ENCODE measurements at places on chromosomes 13 and 19.

DNA sequence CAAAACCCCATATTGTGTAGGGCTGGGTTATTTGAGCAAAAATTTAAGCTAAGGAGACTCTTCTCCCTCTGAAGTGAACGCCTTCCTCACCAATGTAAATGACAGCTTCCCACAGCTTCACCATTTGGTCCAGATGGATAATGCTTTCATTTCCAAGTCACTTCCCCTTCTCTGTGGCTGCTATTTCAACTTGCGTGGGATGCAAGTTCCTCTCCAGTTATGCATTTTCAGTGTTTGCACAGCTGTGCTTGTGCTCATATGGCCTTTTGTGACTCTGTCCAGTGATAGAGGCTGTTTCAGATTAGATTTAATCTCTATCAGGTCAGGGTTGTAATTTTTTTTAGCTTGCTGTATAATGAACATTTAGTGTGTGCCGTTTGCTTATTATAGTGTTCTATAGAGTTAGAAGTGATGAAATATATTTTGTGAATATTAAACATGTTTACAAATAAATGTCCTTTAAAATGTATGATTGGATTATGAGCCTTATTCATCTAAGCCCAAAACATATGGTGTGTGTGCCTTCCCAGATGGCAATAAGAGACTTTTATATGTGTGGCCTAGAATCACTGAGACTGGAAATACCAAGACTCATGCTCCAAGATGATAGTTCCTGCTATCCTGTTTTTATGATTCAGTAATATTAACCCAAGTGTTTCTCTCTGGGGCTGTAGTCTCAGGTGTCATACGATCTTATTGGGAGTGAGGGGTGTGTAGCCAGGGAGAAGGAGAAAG lies 86.6 kb downstream of the TNFRSF19 start:
- DNase-seq: no peak

DNA sequence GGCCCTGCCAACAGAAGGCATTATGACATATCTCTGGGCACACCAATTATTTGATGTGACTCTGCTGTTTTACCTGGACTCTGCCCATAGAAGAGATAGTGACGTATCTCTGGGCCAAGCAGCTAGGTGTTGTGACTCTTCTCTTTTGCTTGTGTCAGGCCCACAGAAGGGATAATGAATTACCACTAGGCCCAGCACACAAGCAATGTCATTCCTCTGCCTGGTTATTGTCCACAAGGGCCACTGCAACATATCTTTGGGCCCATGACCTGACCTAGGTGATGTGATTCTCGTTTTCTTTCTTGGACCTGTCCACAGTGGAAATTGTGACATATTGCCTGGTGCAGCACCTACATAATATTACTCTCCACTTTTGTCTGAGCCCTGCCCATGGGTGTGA lies 65.1 kb upstream of the ZNF724 start:
- no peak for DNase-seq

GRCh38 chr19:7916103-7916954 lies 1.7 kb downstream of the TGFBR3L start:
- peak; percentile 78 for DNase-seq

GRCh38 chr19:9309974-9310446 lies 372 bp upstream of the ZNF699 start:
- DNase-seq: no peak

GRCh38 chr13:27965740-27966640 lies 3.1 kb downstream of the CDX2 start:
- DNase-seq: no peak

DNA sequence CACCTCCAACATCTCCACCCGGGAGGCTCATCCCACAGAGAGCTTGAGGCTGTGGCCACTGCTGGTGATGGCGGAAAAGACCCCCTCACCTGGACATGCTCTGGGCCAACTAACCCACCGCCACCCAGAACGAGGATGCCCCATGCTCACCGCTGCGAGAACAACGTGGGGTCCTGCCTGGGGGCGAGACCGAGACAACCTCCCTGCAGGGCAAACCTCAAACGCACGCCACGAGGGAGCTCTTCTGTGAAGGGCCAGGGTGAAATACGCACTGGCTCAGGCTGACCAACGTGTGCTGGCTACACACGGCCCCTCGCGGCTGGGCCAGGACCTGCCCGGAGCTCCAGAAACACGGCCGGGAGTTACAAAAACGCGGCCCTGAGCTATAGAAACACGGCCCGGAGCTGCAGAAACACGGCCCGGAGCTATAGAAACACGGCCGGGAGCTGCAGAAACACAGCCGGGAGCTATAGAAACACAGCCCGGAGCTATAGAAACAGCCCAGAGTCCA lies 19.0 kb upstream of the PLPP2 start:
- no peak for DNase-seq

DNA sequence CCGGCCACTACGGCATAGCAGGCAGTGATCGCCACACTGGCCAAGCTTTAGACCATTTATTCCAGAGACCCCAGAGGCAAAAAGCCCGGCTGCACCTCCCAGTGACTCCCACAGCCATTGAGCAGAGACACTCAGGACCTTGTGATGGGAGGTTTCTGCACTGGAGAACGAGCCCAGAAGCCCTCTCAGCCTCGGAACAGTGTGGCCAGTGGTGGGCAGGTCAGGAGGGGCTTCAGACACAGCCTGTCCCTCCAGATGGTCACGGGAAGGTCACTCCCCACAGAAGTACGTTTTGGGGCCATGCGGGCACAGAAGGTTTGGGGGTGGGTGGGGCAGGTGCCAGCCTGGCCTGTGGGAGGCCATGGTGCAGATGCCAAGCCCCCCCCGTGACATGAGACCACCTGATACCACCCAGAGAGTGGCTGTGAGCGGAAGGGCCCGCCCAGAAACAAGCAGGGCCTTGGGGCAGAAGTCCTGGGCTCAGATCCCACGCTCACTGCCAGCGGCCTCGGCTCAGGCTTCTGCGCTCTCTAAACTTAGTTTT lies 599 bp upstream of the F10 start:
- DNase-seq: no peak

DNA sequence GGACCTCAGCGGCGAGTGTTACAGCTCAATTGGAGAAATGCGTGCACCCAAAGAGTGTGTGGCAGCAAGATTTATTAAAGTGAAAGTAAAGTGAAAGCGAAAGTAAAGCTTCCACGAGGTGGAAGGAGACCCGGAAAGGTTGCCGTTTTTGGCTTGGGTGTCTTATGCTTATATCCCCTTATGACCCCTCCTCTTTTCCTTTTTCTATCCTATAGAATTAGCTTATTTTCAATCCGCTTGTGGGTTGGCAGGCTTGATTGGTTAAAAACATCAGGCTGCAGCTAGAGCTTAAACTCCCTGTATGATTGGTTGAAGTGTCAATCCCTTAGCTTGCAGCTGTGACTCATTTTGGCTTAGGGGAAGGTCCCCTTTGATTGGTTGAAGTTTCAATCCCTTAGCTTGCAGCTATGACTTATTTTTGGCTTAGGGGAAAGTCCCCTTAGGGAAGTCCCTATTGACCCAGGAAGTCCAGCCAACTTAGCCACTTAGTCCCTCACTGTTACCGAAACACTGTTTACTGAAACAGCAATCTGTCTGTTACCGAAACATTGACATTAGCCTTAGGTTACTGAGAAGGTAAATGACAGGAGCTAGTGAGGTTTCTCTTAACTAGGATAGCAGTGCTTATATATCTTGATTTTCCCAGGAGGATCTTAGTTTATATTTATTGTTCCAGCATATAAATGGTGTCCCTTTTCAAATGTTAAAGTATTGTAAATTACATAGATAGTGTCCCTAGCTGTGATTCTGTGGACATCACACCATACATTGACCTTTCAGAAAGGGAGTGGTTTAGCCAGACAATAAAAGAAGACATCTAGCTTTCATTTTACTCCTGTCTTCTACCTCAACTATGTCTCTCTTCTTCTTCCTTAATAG lies 575.8 kb downstream of the DACH1 start:
- no peak for DNase-seq

DNA sequence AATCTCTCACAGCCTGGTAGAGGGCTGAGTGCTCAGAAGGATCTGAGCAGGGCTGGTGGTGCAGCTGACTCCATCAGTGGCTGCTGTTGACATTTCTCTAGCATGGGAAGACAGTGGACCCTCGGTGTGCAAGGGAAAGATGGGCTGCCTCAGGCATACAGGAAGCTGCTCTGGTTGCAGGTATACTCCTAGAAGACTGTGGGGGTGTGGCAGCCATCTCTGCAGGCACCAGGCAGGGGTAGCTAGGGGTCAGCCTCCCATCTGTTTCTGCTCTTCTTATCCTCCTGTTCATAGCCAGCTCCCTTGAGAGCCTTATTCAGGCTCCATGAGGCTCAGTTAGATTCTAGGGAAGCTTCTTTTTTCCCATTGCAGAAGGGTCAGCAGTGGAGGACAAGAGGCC lies 475.5 kb downstream of the TSHZ3 start:
- DNase-seq: no peak

DNA sequence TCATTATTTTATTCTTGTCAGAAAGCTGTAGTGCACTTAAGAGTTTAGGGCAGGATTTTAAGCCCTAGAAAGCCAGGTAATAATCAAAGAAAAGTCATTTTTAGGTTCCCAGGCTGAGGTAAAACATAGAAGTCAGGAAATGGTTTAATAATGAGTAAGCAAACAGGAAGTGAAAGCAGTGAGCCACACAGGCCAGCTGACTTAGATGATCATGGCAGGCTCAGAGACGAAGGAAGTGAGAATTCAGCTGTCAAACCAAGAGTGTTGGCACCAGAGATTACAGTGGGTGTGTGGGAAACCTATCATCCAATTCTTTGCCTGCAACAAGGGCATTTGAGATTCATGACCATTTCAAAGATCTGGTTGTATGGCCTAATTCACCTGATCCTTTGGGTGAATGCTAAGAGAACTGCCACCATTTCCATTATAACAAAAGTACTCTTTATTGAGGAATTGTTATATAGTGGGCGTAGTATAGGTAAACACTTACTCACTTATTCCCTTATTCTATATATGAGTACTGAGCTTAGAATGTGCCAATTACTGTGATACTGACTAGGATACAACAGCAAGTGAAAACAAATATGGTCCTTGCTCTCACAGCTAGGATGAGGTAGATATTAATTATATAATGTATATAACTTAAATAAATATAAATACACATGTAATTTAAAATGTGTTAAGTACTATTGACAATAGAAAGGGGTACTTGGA lies 103.7 kb upstream of the EDNRB start:
- no peak for DNase-seq

- no peak for DNase-seq
Observed at GRCh38 chr19:43700395-43701000, 15.4 kb upstream of the IRGC start.

DNA sequence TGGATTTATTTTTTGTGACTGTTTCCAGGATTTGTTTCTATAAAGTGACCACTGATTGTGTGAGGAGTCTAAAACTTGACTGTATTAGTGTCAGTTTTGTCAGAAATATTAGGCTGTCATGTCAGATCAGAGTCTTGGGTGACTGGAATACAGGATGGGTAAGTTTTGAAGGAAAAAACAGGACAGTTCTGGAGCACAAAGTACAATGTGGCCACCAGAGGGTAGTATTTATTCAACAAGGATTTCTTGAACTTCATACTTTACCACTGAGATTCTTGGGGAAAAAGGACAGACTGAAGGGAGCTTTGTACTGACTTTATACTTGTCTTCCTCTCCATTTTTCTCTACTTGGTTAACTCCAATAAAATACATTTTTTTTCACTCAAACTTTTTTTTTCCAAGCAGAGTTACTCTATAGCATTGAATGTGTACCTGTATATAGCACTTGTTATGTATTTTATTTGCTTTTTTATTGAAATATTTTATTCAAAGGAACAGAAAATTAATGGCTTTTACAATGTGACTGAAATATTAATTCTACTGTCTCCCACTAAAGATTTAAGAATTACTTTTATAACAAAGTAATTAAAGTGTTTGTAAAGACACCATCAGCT lies 51.1 kb downstream of the LMO7 start:
- DNase-seq: peak; percentile 14

- no peak for DNase-seq
Observed at GRCh38 chr13:59461411-59461810, 702.3 kb downstream of the DIAPH3 start.

GRCh38 chr19:42274065-42274682 lies 5.1 kb downstream of the CIC start:
- DNase-seq: no peak

DNA sequence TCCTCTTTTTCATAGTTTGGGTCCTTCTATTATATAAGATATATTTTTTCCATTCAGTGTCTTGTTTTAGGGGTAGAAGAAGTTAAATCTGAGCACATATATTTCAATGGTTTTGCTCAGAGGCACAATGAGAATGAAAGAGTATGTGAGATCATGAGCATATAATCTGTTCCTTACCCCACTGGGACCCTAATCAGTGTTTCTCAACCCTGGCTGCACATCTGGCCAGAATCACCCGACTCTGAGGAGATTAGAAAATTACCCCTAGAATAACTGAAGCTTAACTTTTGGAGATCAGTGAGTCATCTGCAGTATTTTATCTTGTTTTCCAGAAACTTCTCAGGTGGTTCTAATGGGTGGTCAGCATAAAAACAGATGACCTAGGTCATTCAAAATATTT lies 782 bp downstream of the CYSLTR2 start:
- no peak for DNase-seq

- no peak for DNase-seq
Observed at GRCh38 chr13:34145061-34145460, 327.1 kb downstream of the RFC3 start.

- no peak for DNase-seq
Observed at GRCh38 chr19:43362745-43363144, 9.3 kb downstream of the CD177 start.

DNA sequence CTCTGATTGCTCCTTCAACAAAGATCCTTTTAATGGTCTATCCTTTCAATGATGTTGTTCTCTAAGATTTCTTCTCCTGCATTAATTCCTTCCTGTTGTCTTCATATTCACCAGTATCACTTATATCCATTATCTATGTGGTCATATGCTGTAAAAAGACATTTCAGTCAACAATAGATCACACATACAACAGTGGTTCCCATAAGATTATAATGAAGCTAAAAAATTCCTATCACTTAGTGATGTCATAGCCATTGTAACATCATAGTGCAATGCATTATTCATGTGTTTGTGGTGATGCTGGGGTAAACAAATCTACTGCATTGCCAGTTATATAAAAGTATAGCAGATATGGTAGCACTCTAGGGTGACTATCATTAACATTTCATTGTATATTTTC lies 266.1 kb downstream of the LHFPL6 start:
- no peak for DNase-seq

DNA sequence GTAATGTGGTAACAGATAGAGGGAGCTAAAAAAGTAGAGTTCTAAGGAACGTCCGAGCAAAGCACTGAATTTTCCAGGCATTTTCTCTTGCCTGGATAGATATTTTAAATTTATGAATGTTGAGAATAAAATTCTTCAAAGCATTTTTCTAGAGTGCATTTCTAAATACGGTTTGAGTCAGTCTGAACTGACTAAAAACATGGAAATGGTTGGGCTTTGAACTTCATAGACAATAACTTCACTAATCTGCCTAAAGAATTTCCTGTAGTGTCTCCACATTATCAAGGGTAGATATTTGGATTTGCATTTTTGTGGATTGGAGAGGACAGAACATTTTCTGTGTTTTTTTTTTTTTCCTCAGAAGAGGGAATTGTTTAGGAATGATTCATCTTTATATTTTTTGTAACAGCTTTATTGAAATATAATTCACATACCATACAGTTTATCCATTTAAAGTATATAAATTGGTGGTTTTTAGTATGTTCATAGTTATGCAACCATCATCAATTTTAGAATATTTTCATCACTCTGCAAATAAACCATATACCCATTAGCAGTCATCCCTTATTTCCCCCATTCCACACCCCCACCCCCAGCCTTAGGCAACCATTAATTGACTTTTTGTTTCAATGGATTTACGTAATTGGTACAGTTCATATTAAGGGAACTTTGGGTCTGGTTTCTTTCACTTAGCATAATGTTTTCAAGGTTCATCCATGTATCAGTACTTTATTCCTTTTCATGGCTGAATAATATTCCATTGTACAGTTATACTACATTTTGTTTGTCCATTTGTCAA lies 20.7 kb downstream of the GARRE1 start:
- no peak for DNase-seq
